M059J (cell line): ENCODE measurements at places on chromosomes 11 and 22. TPM values are rescaled to one million over a fixed set of nuclear protein-coding genes. Genes with fewer than 3 reads are reported as not detected.

The RAC2 gene
- total RNA-seq: 3.7 and 5.0 TPM in 2 replicates

The ACTN3 gene
- total RNA-seq: not detected in 2 replicates

DNA sequence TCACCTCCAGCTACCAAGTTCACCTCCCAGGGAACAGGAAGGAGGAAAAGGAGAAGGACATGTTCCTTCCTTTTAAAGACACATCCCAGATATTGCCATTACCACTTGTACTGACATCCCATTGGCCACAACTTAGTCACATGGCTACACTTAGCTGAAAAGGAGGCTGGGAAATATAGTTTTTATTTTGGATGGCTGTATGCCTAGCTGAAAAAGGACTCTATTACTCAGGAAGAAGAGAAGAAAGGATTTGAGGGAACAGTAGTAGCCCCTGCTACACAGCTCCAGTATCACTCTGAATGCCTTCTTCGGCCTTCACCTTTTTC lies 2.1 kb upstream of the APOA5 start:
- DNase-seq: peak; percentile 25

The KRTAP5-8 gene
- total RNA-seq: not detected in 2 replicates

- no peak for DNase-seq
Observed at GRCh38 chr11:18010977-18011586, 1.8 kb downstream of the SERGEF start.
